Endodermal cell (in vitro differentiated cells): ENCODE measurements at places on chromosomes 6 and 20. TPM values are rescaled to one million over a fixed set of nuclear protein-coding genes. Genes with fewer than 3 reads are reported as not detected.
A peak's percentile ranks its signal among the peaks of the same experiment; 100 is the strongest.

DNA sequence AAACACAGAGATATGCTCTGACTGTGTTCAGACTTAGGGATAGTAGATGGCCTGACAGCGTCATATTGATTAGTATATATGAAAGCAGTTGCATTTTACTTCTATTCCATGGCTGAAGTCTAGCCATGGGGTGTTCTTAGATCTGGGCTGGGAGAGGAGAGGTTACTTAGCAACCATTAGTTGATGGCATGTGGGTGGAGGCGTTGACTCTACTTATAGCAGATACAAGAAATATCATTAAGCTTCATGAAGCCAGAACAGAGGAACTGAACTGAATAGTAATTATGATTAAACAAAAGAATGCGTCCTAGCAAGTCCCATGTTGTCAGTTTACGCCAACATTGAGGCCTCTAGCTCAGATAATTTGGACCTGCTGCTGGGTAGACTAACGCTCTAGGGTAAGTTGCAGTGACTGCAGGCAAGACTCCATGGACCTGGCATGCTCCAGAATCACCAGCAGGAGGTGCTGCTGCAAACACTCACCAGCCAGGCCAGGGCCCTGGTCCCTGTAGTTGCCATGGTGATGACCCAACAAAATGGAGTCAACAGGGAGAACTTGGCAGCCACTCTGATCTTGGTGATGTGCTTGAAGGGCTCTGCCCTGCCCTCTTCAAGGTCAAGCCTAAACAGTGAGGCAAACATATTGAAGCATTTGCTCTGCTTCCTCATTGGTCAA, 477.3 kb downstream of the PREX1 start:
- H3K27ac ChIP-seq: no peak overlapping the region
- H3K27me3 ChIP-seq: no peaks in the 10 kb centered on the region
- no peaks in the 10 kb centered on the region for H3K36me3 ChIP-seq
- H3K4me1 ChIP-seq: no peaks in the 10 kb centered on the region
- peak; percentile 89 for DNase-seq

GRCh38 chr6:26576407-26576843, 20.3 kb upstream of the ABT1 start:
- H3K27ac ChIP-seq: no peak overlapping the region
- no peaks in the 10 kb centered on the region for H3K4me1 ChIP-seq
- DNase-seq: no peak
- H3K4me3 ChIP-seq: peak overlapping the region; percentile 93

DNA sequence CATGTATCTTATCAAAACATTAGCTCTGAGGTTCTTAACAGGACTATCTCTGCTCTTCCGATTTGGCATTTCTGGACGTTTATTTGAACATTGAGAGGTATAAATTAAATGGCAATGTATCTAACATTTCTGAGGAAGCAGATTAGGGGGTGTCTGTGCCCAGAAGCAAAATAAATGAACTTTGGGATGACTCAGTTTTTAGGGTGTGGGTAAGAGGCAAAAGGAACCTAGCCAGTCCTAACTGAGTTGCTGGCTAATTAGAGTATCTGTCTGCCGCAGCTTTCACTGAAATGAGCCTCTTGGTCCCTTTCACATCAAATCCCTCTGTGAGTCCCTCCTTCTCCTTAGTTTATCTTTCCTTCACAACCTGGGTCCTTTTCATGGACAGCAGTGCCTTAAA, 1.1 kb downstream of the RNF144B start:
- H3K36me3 ChIP-seq: no peaks in the 10 kb centered on the region
- DNase-seq: no peak
- peak overlapping the region; percentile 79 for H3K4me3 ChIP-seq
- no peaks in the 10 kb centered on the region for H3K4me1 ChIP-seq
- H3K27ac ChIP-seq: no peak overlapping the region

DNA sequence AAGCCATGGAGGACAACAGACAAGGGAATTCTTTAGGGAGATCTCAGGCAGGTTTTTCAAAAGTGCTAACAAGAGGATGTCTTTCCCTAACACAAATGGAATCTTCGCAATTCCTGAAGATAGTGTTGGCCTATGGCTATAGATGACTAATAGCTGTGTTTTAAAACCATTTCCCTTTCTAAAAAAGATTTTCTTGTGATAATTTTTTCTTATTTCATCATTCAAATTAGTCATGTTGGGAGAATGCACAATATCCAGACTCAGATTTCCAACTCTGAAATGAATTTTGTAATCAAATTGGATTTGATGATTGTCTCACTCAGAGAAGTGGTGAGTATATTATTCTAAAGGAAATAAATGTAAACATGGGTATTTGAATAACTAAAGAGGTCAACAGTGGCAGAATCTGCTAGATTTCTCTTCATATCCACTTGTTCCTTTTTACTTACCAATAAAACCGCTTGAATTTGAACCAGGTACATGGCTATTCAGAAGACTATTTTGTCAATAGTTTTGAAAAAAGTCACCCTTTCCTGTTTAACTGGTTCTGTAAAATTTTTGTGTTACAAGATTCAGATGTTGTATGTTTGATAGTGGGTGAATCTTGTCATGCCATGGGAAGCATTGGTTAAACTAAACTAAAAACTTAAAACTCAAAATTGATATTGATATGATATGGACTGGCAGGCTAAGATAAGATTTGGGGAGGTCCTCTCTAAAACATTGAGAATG, 1223.7 kb upstream of the EYS start:
- H3K27me3 ChIP-seq: no peaks in the 10 kb centered on the region
- no peak for DNase-seq
- H3K4me3 ChIP-seq: no peak overlapping the region

DNA sequence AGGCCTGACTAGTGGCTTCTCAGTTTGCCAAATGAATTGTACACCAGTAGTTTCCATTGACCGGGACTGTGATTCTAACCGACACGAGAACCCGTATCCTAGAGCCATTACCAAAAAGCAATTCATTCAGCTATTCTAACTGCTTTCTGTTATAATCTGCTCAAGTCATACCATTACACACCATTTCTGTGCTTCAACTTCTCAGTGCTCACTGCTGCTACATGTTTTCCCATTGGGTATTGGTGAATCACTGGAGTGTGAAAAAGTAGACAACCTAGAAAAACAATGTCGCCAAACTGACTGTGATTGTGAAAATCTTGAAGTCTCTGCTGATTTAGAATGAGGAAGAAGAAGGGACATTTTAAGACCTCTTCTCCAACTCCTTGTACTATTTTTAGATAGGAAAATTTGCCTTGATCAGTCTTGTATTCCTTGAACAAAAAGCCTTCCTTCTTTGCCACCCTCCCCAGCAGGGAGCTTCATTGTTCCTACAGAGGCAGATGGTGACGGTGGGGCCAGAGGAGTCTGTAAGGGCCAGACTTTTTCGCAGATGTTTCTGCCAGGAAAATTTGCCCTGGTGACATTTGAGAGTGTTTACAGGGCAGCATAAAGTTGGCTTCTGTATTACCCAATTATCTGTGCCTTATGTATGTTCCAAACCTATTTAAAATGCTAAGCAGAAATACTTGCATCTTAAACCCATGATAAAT, 31.7 kb upstream of the MAP3K4 start:
- H3K4me3 ChIP-seq: no peak overlapping the region
- DNase-seq: no peak
- H3K4me1 ChIP-seq: no peaks in the 10 kb centered on the region

DNA sequence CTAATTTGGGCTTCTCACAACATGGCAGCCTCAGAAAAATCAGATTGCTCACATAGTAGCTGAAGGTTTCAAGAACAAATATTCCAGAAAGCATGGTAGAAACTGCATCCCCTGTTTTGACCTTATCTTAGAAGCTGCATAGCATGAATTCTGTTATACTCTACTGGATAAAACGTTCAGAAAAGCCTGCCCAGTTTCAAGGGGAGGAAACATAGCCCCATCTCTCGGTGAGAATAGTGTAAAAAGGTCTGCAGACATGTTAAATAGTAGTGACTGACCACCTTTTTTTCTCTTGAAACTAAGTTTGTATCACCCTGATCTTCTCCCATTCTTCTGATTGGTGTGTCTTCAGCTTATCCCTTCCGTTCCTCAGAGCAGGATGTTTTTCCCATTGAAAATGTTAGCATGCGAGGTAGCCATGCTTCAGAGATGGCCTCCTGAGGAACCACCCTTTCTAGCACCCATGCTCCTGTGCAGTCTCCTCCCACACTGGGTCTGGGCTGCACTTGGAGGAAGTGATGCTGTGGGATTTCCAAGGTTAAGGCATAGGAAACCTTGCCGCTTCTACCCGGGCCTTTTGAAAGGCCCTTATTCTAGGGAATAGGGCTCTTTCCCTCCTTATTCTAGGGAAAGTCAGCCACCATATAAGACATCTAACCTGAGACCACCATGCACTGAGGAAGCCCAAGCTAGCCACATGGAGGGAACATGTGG, 50.1 kb downstream of the MARCKS start:
- DNase-seq: no peak
- no peaks in the 10 kb centered on the region for H3K4me1 ChIP-seq
- no peaks in the 10 kb centered on the region for H3K36me3 ChIP-seq
- H3K27ac ChIP-seq: no peak overlapping the region
- H3K27me3 ChIP-seq: peaks cover 16% of the 10 kb centered on the region

DNA sequence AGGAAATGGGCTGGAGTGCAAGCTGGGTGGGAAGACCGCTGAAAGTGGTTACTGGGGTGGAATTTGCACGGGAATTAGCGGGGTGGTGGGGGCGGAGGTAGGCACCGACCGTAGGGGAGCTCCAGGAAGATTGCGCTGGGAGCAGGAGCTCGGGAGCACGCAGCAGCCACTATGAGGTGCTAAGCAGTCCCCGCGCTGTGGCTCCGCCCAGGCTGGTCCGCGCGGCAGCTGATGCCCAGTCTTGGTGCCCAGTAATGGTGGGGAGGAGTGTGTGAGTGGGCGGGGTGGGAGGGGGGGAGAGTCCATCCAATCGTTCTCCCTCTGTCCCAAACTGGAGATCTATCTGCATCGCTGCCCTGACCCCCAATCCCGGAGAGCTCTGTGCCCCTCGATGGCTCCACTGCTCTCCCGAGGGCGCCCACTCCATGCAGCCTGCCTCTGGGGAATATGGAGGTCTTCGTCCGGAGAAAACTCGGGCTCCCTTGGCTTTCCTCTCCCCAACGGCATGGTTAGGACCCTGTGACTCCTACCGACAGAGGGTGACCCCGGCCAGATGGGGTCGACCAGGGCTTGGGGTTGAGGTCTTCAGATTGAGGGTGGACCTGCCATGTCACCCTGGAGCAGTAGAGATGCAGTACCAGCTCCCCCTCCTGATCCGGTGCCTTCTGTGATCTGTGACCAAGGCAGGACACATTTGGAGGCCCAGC, 5.3 kb downstream of the TP53TG5 start:
- H3K36me3 ChIP-seq: peaks cover 37% of the 10 kb centered on the region
- H3K27me3 ChIP-seq: no peaks in the 10 kb centered on the region
- no peak overlapping the region for H3K27ac ChIP-seq
- DNase-seq: peak; percentile 81
- no peak overlapping the region for H3K4me3 ChIP-seq

DNA sequence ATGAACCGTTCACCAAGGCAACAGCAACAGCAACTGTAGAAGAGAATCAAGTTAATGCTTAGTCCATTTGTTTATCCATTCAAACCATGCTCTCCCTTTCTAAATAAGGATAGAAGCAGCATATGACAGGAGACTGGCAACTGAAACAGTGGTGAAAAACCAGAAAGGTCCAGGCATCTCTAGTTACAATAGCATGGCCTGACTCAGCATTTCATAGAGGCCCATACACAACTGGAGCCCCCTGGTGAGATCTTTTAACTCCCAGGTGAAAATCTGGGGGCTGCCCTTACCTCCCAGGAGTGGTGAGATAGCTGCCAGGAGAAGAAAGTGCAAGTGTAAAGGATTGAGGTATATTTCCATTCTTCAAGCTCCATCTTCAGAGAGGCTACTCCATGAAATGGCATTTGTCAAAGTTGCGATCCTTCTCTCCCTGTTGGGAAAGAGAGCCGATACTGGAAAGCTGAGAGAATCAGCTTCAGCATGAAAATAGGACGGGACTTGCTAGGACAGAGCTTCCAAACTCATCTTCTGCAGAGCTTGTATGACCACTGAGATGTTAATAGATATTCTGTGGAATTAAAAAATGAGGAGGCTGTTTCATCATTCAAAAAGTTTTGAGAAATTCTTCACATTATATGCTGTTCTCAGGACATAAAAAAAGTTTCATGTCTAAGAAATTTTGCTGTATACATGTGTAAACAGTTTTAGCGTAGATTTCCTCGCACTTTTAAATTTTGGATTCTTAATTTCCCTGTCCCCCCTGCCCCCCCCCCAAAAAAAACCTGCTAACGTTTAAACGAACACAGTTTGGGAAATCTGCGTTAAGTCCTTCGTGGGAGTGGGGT, 10.9 kb upstream of the SLC2A12 start:
- DNase-seq: peak; percentile 77
- peaks cover 5% of the 10 kb centered on the region for H3K4me1 ChIP-seq
- no peaks in the 10 kb centered on the region for H3K36me3 ChIP-seq
- no peak overlapping the region for H3K4me3 ChIP-seq
- H3K27me3 ChIP-seq: no peaks in the 10 kb centered on the region

GRCh38 chr20:7383216-7383615, 557.0 kb downstream of the HAO1 start:
- DNase-seq: no peak
- H3K36me3 ChIP-seq: no peaks in the 10 kb centered on the region
- H3K27ac ChIP-seq: no peak overlapping the region
- no peaks in the 10 kb centered on the region for H3K4me1 ChIP-seq
- no peaks in the 10 kb centered on the region for H3K27me3 ChIP-seq
- no peak overlapping the region for H3K4me3 ChIP-seq

- H3K4me3 ChIP-seq: no peak overlapping the region
- no peak for DNase-seq
- peaks cover 4% of the 10 kb centered on the region for H3K36me3 ChIP-seq
- H3K27ac ChIP-seq: no peak overlapping the region
- peaks cover 3% of the 10 kb centered on the region for H3K4me1 ChIP-seq
These were observed 258.4 kb downstream of the CD83 start for GRCh38 chr6:14375930-14376329.

DNA sequence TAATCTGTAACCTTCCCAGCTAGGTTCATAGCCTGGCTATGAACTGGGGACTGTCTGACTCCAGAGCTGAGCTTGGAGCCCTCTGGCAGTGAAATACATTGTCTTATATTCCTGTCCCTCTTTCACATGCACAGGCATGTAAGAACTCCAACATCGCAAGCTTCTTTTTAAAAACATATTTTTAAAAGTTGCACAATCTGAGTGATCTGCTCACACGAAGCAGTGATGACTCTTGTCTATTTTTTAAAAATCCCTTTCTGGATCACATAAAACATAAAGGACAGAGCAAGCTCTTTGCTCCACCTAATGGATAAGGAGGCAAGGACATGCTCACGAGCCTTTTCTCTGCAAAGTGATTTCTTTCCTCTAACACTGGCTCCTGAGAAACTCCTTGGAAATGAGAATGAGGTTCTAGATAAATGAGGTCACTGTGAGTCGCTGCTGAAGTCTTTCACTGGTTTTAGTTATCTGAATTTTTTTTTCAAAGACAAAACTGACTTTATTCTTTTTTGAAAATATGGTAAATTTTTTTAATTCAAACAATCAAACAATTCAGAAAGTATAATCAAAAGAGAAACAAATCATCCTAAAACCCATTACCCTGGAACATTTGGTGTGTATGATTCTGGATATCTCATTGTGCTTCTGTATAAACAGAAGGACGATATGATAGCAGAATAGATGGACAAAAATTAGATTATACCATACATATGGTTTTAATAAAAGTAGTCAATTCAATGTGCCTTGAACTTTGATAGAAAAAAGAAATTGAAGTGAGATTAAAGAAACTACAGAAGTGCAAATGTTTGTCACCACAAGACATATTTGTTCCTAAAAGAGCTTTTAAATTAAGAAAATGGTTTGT, 30.8 kb downstream of the IL20RA start:
- no peaks in the 10 kb centered on the region for H3K36me3 ChIP-seq
- no peaks in the 10 kb centered on the region for H3K4me1 ChIP-seq
- no peak overlapping the region for H3K4me3 ChIP-seq
- no peak overlapping the region for H3K27ac ChIP-seq

The MRAP2 gene
- total RNA-seq: 9.5 to 10.7 TPM (median 10.3 TPM) in 3 replicates

The CLPSL1 gene
- not detected in 2 replicates for total RNA-seq

The C20orf202 gene
- total RNA-seq: not detected in 3 replicates

The DNMT3B gene
- 283 and 368 TPM in 2 replicates for total RNA-seq

The SAMD3 gene
- total RNA-seq: 43.4 and 44.8 TPM in 2 replicates

The PRL gene
- not detected in 2 replicates for total RNA-seq

The LPIN3 gene
- 11.2 and 13.2 TPM in 2 replicates for total RNA-seq
